Sigmoid colon (tissue), 7 donors: ENCODE measurements at places on chromosomes 3 and 15. TPM values are rescaled to one million over a fixed set of nuclear protein-coding genes. Genes with fewer than 3 reads are reported as not detected.

The ARHGEF26 gene
- 6.6 TPM for polyA plus RNA-seq

The ZNF774 gene
- polyA plus RNA-seq: 4.0 TPM

The CHRFAM7A gene
- 0.76 TPM for polyA plus RNA-seq

The PLCL2 gene
- 12.6 TPM for polyA plus RNA-seq

The OSTN gene
- not detected for polyA plus RNA-seq

The DGKG gene
- polyA plus RNA-seq: 0.69 TPM

The ACKR2 gene
- 1.2 TPM for polyA plus RNA-seq

The MAP6D1 gene
- not detected for polyA plus RNA-seq

The GOLGA6L1 gene
- polyA plus RNA-seq: not detected

The TRPM1 gene
- 0.12 TPM for polyA plus RNA-seq

The CLRN1 gene
- polyA plus RNA-seq: not detected

The GRAMD1C gene
- 4.9 TPM for polyA plus RNA-seq

The CDCP1 gene
- 9.0 TPM for polyA plus RNA-seq

The CLDN18 gene
- polyA plus RNA-seq: not detected

The HERC2 gene
- polyA plus RNA-seq: 15.0 TPM

The RTP4 gene
- polyA plus RNA-seq: 7.9 TPM

The SEMA3G gene
- 7.4 TPM for polyA plus RNA-seq

The PIGB gene
- 11.3 TPM for polyA plus RNA-seq

The ISL2 gene
- polyA plus RNA-seq: not detected

The CADM2 gene
- 1.2 TPM for polyA plus RNA-seq

The ST8SIA2 gene
- not detected for polyA plus RNA-seq

The CPNE4 gene
- polyA plus RNA-seq: 0.23 TPM

The LRTM1 gene
- not detected for polyA plus RNA-seq

The GPR171 gene
- polyA plus RNA-seq: 0.46 TPM

The CCR9 gene
- not detected for polyA plus RNA-seq

The SLC6A11 gene
- polyA plus RNA-seq: not detected

The FBXO40 gene
- not detected for polyA plus RNA-seq

The GOLGA8H gene
- not detected for polyA plus RNA-seq

The GOLGA6D gene
- polyA plus RNA-seq: not detected

The CTNNB1 gene
- polyA plus RNA-seq: 189 TPM

The ADGRG7 gene
- polyA plus RNA-seq: 7.4 TPM

The PIF1 gene
- polyA plus RNA-seq: 2.4 TPM

The GOLGA8O gene
- polyA plus RNA-seq: 0.36 TPM

The SLCO2A1 gene
- polyA plus RNA-seq: 3.2 TPM

The ROBO2 gene
- polyA plus RNA-seq: 0.23 TPM

The SMCO1 gene
- not detected for polyA plus RNA-seq

The SNX33 gene
- polyA plus RNA-seq: 12.7 TPM

The PLSCR5 gene
- polyA plus RNA-seq: not detected

The NME9 gene
- polyA plus RNA-seq: not detected

The GPR156 gene
- 0.07 TPM for polyA plus RNA-seq

The PLD1 gene
- polyA plus RNA-seq: 24.3 TPM

The SUMF1 gene
- 23.3 TPM for polyA plus RNA-seq

The STARD5 gene
- polyA plus RNA-seq: 26.1 TPM

The UQCC5 gene
- 7.8 TPM for polyA plus RNA-seq

The DNASE1L3 gene
- 34.7 TPM for polyA plus RNA-seq

The ROPN1 gene
- 1.2 TPM for polyA plus RNA-seq

The PLSCR4 gene
- 29.8 TPM for polyA plus RNA-seq

The COPG1 gene
- polyA plus RNA-seq: 151 TPM
